NAMALWA (cell line): ENCODE measurements at places on chromosomes 6 and 20.

DNA sequence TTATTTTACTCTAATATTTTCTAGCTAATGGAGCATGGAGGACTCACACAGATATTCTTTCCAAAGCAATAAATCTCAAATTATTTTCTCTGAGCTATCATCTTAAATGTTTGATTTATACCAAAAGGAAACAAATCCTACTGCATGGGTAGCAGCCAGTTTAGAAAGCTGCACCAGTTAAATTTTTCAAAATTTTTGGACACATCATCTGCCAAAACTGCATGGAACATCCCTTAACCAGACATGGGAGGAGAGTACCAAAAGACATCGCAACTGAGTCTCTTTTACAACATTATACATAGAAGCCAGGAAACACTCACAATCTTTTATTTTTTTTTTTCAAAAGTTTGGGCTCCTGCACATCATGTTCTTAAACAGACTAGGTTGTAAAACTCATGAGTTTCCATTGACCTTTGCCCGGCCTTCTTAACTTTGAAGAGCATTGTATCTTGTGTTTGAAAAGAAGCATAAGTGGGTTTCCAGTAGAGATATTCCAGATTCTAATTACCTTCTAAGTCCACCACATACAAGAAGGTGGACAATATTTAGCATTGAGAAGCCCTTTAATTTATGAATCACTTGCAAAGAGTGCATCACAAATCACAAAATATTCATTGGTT is 87.7 kb upstream of the HMGCLL1 start:
- no peak for DNase-seq

DNA sequence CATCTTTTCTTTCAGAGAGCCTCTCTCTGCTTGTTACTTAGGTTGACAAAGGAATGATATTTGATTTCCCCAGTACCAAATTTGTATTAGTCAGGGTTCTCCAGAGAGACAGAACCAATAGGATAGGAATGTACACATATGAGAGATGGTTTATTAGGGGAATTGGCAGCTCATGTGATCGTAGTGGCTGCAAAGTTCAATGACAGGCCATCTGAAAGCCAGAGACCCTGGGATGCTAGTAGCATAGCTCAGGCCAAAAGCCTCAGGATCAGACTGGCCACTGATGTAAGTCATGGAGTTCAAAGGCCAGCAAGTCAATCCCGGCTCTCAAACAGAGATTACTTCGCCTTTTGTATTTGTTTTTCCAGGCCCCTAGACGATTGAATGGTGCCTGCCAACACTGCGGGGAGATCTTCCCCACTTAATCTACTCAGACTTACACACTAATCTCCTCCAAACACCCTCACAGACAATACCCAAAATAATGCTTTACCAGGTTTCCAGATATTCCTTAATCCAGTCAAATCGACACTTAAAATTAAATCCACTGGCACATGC is 215.5 kb downstream of the ALDH8A1 start:
- no peak for DNase-seq

GRCh38 chr6:12277386-12277785 is 12.8 kb upstream of the EDN1 start:
- no peak for DNase-seq

- no peak for DNase-seq
Observed at GRCh38 chr6:109091314-109092024, 3.2 kb downstream of the SESN1 start.

DNA sequence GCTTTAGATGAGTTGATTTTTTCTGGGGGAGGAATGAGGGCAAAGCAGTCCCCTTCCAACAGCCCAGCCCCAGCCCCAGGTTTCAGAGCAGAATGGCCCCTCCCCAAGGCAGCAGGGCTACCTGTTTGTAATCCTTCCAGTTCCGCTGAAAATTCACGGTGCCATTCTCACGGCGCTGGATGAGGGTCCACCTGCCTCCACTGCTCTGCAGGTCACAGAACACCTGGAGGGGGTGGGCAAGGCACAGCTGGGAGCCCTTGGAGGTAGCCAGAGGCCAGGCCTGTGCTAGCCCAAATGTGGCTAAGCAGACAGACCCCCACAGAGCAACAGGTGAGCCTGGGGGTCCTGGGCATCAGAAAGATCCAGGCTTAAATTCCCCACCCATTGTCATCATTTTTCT is 36.5 kb downstream of the ANGPT4 start:
- no peak for DNase-seq

DNA sequence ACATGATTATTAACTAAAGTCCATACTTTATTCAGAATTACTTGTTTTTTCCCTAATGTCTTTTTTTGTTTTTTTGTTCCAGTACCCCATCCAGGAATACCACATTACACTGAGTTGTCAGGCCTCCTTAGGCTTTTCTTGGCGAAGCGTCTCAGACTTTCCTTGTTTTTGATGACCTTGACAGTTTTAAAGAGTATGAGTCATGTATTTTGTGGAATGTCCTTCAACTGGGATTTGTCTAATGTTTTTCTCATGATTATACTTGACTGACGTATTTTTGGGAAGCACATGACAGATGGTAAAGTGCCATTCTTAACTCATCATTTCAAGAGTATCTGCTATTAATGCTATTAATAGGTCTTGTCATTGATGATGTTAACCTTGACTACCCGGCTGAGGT is 23.6 kb downstream of the ENPP1 start:
- no peak for DNase-seq

- peak; percentile 74 for DNase-seq
Observed at GRCh38 chr20:53872561-53873229, 197.7 kb downstream of the BCAS1 start.

DNA sequence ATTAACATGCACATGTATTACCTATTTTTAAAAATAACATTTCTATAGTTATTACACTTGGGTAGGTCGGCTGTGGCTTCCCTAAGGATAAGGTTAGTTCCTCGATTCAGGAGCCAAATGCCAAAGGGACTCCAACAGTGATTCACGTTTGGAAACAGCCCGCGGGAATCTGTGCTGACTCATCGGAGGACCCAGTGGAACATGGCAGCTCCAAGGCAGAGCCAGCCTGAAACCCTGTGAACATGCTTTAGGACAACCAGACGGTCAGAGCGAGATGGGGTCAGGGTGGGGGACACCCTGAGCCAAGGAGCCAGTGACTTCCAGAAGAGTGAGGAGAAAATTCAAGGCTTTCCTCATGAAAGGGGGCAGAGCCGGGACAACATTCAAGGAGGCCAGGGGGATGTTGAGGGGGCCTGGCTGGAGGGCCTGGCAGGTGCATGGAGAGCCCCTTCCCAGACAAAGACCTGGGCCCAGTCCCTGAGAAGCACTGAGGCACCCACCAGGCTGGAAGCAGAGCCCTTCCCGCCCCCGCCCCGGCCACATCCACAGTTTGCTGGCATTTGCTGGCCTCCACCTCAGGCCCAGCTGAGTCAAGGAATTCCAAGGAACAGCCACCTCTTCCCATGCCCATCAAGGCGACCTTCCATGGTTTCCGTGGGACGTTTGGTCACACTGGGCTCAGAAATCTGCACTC is 133.2 kb downstream of the SNX5 start:
- DNase-seq, result no peak

DNA sequence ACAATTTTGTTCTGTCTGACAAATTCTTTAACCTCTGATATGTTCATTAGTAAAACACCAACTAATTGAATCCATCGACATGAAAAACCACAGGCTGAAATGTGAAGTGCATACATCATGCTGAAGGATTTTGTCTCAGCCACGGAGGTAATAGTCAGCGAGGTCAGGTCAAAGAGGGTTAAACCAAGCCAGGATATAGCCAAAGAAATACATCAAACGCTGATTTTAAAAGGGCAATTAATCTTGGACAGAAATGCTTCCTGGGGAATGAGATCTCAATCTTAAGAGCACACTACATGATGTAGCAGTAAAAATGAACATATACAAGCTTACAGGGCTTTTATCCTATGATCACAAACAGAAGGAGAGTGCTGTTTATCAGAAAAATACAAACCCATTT is 106.7 kb downstream of the PRDM1 start:
- DNase-seq, result no peak

- DNase-seq, result no peak
Observed at GRCh38 chr20:25204550-25205276, 9.2 kb downstream of the ENTPD6 start.

DNA sequence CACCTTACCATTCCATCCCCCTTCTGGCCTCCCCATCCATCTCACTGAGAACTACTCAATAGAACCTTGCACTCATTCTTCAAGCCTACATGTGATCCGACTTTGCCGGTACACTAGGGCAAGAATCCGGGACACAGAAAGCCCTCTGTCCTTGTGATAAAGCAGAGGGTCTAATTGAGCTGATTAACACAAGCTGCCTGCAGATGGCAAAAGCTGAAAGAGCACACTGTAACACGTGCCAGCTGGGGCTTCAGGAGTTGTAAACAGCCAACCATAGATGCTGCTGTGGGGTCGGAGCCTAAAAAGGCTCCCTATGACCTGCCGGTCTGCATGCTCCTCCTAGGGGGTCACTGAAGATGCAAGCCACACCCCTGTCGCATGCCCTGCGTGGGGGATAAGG is 124.1 kb downstream of the RNF144B start:
- DNase-seq, result no peak

- DNase-seq, result no peak
Observed at GRCh38 chr6:147000545-147001488, 203.4 kb upstream of the STXBP5 start.

DNA sequence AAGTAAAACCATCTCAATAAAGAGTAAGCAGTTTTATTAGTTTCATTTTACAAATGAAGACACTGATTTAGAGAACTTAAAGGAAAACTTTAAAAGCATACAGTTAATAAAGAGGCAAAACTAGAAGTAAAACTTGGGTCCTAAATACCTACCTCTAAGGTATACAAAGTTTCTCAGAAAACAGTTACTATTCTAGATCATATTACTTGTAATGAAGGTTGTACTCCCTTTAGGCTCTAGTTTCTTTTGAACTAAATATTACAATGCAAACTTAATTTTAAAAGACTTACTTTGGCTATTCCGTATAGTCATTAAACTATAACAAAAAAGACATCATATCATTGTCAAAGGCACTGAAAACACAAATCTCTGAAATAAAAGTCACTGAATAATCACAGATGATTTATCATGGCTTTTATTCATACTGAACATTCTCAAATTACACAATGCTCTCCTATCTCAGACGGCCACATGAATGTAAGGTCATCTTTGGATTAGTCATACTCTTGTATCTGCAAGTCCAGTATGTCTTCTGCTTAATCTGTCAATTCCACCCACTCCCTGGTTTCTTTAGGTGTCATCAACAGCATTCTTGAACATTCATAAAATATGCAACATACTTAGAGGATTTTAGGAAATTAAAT is 361.6 kb upstream of the RUNX2 start:
- DNase-seq, result no peak

DNA sequence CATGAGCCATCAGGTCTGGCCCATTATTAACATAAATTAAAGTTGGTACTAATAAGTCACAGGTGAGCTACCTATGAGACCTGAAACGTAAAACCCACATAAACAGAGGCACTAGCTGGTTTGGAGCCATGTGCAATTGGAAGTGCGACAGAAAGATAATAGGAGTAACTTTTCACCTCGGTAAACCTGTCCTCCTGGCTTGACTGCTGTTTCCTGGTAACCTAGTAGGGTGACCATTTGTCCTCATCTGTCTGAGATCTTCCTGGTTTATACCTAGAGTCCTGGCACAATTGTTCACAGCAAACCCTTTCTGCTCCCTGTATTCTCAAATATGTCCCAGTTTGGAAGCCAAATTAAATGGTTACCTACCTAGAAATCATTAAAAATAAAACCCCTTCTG is 7.4 kb downstream of the TBC1D20 start:
- no peak for DNase-seq

GRCh38 chr6:98984121-98984520 is 36.4 kb upstream of the FBXL4 start:
- DNase-seq, result no peak

- DNase-seq, result no peak
Observed at GRCh38 chr6:118187568-118188164, 280.6 kb downstream of the SLC35F1 start.

- no peak for DNase-seq
Observed at GRCh38 chr6:6470123-6470522, 118.4 kb upstream of the LY86 start.

- DNase-seq, result no peak
Observed at GRCh38 chr20:60233018-60233630, 274.9 kb downstream of the CDH26 start.

GRCh38 chr6:84979541-84979940 is 215.1 kb upstream of the TBX18 start:
- DNase-seq, result no peak

DNA sequence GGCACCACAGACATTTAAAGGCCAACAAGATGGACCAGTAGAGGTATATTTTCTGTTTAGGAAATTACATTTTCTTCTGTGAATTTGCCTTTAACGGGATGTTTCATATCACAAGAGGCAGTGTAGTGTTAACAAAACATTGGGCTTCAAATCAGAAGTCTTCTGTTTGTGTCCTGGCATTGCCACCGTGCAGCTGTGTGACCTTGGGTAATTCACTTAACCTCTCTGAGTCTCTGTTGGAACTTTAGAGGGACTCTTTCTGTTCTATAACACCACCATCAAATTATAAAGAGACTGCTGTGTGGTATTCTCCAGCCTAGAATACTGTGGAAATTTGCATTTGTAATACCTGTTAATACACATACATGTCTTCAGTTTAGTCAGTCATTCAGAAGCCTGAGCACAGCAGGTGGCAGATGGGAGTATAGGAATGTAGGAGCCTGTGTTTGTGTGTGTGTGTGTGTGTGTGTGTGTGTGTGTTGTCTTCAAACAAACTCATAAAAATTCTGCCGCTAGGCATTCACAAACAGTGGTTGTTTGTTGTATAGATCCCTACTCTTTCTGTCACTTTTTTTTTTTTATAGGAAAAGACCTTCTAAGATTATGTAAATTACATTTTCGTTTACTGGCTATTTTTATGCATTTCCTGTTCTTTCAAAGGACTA is 22.6 kb downstream of the UST start:
- no peak for DNase-seq

GRCh38 chr6:84916704-84917103 is 152.3 kb upstream of the TBX18 start:
- no peak for DNase-seq

DNA sequence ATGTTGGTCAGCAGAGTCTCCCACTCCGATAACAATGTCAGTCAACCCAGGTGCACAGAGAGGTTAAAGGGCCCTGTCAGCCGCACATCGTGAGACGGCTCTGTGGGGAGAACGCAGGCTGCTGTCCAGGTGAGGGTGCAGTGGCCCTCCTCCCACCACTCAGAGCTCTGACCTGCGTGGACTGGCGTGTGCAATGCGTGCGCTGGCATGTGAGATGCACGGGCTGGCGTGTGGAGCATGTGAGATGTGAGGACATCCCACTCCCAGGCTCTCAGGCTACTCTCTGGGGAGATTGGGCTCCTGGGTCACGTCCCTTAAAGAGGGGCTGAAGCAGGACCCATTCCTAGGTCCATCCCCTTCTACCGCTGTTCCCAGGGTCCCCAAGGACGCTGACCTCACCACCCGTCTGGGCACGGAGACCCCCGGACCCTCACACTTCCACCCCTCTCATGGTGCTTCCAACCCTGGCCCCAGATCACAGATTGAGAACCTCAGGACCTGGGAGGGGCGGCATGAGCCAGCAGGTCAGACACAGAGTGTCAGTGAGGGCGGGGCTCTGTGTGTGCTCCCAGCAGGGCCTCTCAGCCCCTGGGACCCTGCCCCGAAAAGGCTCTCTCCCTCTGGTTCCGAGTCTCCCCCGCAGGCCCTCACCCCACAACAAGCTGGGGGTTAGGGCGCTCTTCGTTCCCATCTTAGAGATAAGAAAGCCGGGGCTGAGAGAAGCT is 8.6 kb upstream of the FRMD1 start:
- DNase-seq, result no peak
